ENCODE measurements at places on chromosomes 1 and 21.

GRCh38 chr1:170073893-170074249 lies 624 bp downstream of the KIFAP3 start:
- no peak for DNase-seq

GRCh38 chr1:220921971-220922635 lies 42.9 kb downstream of the HLX start:
- no peak for DNase-seq

DNA sequence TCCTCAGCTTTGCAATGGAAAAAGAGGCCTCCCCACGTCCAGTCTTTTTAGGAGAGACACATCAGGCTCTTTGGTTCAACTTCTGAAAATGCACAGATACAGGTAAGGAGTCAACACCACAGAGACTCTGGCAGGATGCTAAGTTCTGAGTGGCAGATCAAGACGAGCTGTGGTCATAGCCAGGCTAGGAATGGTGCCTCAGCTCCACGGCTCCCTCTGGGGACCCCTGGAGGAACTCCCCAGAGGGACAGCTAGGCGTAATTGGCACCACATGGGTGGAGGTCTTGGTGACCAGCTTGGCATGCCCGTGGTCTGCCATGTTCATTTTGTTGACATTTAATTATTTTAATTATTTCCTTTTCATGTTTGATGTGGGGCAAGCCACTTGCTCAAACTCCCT lies 206.1 kb downstream of the KAZN start:
- no peak for DNase-seq

GRCh38 chr1:206939131-206939530 lies 7.1 kb downstream of the PIGR start:
- DNase-seq, result no peak

DNA sequence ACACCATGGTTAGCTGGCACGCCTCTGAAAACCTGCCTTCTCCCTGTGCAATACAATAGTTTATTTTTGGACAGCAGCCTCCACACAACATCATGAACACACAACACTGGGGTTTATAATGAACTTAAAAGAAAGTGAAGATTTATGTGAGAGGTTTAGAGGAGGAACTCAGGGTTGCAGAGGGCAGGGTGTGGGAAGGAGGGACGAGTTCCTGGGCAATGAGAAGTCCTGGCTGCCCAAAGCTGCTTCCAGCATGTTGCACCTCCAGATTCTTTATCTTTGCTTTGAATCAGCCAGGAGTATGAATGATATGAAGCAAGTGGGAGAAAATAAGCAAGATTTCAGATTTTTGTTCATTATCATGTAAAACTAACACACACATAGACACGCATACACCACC lies 11.3 kb upstream of the LRRC8D start:
- DNase-seq, result no peak

GRCh38 chr1:91718877-91719276 lies 167.1 kb downstream of the TGFBR3 start:
- DNase-seq, result no peak

DNA sequence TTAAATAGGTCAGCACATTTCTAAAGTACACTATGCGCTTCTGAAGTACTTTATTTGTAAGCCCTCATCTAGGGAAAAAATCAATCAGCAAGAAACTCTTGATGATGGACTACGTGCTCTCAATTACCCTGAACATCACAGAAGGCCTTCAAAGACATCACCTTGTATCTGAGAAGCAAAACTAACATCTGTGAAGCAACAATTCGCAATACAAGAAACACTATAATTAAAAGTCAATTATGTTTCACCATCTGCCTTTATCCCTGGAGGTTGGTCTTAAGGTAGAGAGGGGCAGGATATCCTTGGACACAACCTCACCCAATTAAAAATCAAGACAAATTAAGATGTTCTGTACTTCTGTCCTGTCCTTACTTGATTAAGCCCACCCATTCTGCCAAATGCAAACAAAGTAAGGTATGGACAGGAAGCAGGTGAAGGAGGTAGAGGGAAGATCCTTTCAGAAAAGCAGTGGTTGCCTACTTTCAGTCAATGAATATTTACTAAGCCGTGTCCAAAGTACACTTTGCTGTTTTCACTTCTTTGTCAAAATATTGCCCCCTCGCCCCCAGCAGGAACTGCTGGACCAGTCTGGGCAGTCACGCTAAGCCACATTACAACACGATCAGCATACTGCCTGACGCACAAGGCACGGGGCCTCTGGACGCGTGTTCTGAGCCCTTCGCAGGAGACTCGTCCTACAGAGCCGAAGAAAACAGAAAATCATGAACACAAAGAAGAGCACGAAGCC lies 887 bp downstream of the SLC19A2 start:
- DNase-seq, result peak; percentile 58
